MCF 10A (cell line): ENCODE measurements at places on chromosomes 2 and 18.

DNA sequence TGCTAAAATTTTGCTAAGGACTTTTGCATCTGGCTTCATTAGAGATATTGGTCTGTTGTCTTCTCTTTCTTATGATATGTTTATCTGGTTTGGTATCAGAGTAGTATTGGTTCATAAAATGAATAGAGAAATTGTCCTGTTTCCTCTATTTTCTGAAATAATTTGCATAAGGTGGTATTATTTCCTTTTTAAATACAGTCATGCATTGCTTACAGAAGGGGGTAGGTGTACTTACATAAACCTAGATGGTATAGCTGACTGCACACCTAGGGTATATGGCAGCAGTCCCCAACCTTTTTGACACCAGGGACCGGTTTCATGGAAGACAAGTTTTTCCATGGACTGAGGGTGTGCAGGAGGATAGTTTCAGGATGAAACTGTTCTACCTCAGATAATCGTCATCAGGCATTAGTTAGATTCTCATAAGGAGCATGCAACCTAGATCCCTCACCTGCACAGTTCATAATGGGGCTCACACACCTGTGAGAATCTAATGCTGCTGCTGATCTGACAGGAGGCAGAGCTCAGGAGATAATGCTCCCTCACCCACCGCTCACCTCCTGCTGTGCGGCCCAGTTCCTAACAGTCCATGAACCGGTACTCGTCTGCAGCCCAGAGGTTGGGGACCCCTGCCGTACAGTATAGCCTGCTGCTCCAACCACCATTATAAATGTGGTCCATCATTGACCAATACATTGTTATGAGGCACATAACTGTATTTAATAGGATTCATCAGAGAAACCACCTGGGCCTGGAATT lies 189.2 kb downstream of the FAM210A start:
- DNase-seq = no peak

DNA sequence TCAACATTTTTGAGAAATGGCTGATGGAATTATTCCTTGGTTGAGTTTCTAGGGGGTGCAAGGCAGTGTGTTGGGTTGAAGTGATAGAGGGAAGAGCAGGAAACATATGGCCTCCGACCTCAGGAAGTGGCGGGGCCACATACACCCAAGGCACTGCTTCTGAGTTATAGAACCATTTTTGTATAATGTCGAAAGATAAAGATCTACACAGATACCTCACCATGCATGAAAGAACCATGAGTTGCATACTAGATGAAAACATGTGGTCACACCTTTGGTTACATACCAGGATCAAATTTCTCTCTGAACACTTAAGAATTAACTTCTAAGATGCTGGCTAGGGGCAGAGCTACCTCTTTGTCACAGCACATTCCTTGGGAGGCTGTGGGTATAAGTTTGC lies 23.2 kb downstream of the LAMA3 start:
- no peak for DNase-seq

DNA sequence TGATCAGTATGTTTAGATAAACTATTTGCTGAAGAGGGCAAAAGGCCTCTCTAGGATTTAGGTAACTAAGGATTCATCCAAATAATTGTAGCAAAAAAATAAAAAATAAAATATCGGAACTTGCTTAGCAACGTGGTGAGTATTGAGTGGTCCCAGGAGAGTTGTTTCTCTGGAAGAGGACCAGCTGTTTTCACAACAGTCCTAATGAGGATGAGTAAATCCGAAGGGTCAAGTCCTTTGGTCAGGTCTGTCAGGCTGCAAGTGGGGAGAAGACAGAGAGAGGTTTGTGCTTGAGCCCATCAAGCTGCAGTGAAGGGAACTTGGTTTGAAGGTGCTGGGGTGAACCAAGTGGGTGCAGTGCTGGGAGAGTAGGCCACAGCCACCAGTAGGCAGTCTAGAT lies 539.2 kb downstream of the SLC4A3 start:
- DNase-seq = no peak

DNA sequence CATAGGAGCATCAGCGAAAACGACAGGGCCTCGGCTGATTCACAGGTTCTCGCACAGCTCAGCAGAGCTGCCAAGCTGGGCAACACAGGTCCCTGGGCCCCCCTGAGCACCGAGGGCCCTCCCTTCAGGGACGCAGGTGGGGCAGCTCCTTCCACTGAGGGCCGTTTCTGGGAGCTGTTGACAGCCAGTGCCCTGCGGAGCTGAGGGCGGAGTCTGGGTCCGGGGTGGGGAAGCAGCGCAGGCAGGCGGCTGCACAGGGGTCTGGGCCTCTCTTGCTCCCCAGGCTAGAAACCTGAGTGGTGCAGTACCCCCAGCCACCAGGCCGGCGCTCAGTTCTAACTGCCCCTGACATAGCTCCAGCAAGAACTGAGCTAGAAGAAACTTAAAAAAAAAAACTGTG lies 65.7 kb downstream of the PXDN start:
- no peak for DNase-seq

DNA sequence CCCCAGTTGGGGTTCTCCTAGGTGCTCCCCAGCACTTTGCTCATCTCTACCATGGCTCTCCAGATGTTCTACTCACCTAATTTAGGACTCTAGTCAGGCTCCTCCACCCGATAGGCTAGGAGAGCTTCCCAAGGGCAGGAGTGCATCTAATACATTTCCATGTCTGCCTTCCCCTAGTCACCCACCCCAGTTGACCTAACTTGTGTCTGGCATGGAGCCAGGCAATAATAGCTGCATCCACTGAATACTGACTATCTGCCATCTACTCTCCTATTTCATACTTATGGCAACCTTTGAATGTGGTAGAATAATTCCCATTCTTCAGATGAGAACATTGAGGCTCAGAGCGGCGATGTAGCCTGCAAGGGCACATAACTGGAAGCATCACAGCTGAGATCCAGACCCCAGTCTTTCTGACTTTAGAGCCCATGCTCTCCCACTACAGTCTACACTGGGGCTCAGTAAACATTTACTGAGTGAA lies 71.8 kb upstream of the YWHAQ start:
- no peak for DNase-seq

GRCh38 chr2:213649176-213649575 lies 364.9 kb downstream of the SPAG16 start:
- DNase-seq = peak; percentile 29

DNA sequence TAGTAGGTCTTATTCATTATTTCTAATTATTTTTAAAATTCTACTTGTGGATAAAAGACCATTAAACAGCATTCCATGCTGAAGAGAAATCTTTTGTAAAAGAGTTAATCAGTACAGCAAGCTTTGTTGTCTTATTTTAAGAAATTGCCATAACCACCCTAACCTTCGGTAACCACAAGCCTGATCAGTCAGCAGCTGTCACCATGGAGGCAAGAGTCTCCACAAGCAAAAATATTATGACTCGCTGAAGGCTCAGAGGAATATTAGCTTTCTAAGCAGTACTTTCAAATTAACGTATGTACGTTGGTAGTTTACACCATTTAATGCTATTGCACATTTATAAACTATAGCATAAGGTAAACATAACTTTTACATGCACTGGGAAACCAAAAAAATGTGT lies 650.5 kb upstream of the LINC00305 start:
- DNase-seq = no peak

GRCh38 chr2:195461010-195461409 lies 196.0 kb upstream of the SLC39A10 start:
- DNase-seq = no peak

GRCh38 chr18:3595369-3596273 lies 145.6 kb downstream of the TGIF1 start:
- DNase-seq = peak; percentile 84

DNA sequence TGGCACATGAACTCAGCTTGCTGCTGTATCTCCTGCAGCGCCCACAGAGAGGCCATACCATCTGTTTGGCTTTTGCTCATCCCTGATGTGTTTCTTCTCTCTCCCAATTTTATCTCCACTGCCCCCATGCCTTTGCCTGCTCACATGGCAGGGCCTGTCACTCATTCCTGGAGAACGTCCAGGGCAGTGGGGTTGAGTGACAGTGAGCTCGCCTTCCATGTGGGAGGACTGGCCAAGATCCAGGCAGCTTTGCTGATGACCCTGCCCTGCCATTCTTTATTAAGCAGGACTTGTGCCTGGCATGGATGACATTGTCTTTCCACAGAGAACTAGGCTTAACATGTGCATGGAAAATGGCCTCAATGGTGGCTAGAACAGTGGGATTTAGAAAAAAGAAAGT lies 230.5 kb upstream of the THSD7B start:
- no peak for DNase-seq

GRCh38 chr2:239462671-239463506 lies 62.1 kb upstream of the HDAC4 start:
- DNase-seq = no peak

- DNase-seq = no peak
These were observed 73.8 kb upstream of the ZFP36L2 start for GRCh38 chr2:43300222-43300621.

DNA sequence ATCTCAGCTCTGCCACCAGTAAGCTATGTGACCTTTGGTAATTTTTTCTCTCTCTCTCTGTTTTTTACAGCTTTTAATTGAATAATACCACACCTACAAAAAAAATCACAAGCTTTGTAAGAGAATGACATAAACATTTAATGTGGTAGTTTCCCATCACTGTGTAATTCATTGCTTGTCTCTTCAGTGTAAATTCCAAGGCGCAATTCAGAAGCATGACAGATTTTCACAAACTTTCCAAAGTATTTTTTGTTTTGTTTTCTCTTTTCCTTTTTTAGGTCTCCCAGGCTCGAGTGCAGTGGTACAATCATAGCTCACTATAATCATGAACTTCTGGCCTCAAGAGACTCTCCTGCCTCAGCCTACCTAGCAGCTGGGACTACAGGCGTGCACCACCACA lies 25.0 kb upstream of the PPM1B start:
- DNase-seq = no peak

DNA sequence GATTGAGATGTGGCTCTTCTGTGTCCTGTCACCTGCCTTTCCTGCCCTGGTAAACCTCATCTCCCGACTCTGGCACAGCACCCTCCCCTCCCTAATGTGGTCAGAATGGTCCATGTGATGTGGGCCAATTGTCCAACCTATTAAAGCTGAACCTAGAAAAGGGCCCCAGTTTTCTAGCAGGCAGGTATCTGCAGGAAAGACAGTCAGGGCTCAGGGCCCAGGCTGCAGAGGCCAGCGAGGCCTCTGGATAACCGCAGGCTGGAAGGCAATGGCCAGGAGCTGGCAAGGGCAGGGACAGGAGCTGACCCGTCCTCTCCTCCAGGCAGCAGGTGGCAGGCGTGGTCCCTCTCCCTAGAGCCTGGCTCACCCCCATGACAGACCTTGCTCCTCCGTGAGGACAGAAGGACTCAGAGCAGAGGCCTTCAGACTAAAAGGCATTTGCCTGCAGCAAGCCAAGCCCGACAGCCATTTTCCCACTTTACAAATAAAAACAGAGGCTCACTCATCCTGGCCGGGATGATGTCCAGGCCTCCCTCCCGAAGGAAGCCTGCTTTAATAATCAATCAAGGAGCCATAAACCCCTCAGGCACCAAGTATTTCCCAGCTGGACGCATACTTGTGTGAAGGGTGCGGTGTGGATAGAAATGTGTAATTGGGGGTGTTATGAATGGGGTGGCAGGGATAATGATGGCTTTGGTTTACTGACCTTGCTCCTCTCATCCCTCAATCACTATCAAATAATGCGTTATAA lies 107.1 kb downstream of the TWIST2 start:
- DNase-seq = no peak

DNA sequence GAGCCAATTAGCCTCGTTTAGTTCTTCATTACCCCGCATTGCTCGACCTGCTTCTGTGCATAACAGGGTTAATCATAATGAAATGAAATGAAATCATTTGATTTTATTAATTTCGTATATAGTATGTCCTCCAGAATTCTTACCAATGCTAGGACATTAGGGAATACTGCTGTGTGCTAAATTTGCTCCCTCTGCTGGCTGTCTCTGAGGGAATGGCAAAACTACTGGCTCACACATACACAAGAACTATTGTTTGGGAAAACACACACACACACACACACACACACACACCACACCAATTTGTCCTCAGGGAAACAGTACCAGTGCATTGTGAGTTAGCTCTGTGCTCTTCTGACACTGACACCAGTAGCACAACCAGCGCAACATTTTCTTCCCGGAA lies 273.3 kb upstream of the TCF4 start:
- DNase-seq = peak; percentile 55

GRCh38 chr2:154694881-154695280 lies 3.6 kb upstream of the KCNJ3 start:
- no peak for DNase-seq

GRCh38 chr2:30288561-30288960 lies 57.2 kb downstream of the LBH start:
- no peak for DNase-seq

DNA sequence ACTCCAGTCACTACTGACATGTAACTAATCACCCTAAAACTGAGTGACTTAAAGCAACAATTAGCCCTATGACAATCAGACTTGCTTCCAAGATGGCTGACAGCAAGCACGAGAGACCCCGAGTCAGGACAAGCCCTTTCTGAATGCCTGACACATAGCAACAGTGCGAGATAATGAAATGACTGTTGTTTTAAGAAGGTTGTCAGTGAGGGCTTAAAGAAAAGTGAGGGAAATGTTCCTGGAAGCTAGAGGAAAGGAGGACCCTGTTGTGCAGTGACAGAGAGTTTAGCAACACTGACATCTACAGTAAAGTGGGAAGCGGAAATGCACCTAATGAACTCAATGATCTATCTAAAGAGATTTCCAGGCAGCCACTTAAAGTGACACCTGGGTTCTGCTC lies 163.1 kb downstream of the STK39 start:
- DNase-seq = no peak

GRCh38 chr2:239820836-239821693 lies 204.1 kb downstream of the NDUFA10 start:
- no peak for DNase-seq

DNA sequence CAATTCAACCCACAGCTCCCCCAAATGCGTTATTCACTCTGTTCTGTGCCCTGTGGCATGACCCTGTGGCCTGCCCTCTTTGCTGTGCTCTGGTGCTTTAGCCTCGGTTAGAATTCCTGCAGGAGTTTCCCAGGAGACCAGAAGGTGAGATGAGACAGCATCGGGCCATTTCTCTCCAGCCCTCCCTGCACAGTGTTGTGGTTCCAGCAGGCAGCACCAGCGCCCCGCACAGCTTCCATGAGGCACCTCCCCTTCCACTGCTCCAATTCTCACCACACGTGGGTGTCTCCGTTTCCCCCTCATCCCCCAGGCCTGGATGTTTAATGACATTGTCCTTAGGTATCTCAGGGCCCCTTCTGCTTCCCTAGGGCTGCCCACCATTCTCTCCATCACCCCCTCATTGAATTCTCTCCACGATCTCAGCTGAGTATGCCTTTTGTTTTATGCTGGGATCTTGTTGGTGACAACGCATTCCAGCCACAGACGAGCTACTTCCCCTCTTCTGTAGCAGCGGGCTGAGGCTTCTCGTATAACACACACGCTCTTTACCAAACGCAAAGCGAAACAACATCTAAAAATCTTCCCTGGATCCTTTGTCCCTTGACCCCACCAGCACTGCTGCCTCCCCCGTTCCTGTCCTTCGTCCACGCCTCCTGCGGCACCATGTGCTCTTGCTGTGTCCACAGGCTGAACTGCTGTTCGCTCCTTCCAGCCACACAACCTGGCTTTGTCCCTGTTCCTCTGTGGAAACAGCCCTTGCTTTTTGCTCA lies 35.1 kb downstream of the ACKR3 start:
- DNase-seq = no peak

- DNase-seq = peak; percentile 95
These were observed 38.5 kb downstream of the PSMG2 start for GRCh38 chr18:12741351-12741750.

- peak; percentile 96 for DNase-seq
These were observed 1.5 kb upstream of the VSNL1 start for GRCh38 chr2:17538844-17539554.
